NCI-H187 (cell line): ENCODE measurements at places on chromosomes 2 and 18.

DNA sequence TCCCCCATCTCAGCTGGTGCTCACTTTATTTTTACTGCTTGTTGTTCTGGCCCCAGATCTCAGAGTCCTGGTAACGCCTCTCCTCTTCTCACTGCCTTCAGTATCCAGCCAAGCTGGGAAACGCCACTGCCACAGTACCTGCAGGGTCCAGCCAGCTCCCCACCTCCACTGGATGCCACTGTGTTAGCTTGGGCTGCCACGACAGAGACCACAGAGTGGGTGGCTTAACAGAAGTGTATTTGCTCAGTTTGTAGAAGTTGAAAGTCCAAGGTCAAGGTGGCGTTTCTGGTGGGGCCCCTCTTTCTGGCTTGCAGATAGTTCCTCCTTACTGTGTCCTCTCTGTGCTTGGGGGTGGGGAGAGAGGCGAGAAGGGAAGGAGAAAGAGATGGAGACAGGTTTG lies 107.1 kb downstream of the AGAP1 start:
- DNase-seq = no peak

DNA sequence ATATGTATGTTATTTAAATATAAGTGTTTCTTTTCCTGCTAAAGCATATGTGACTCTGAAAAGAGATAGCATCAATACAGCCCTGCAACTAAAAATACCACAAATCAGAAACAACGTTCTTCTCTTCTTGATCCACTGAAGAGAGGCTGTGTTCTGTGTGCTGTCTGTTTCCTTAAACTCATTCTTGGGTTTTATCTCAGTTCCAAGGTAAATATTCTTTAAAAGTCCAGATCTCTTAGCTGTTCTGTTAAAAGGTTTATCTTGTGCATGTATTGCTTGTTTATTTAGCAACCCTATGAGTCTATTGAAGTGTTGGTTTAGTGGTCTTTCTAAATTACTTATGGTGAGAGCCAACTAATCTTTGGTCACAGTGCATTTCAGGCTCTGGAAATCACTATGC lies 173.3 kb upstream of the NT5C1B start:
- no peak for DNase-seq

DNA sequence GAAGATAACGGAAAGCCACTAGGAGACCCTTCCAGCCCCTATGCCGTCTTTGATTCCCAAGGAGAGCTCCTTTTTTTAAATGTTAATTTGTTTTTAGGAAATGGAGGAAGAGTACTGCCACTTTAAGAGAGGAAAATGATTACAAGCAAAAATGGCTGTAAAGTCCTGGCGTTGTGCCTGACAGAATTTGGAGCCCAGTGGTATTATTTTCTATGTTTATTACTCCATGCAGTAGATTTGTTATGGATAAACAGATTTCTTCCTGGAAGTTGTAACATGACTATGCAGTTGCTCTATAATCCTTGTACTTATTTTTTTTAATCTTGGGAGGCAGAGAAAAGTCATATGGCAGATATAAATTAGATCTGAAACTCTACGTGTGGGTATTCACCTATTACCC lies 141.3 kb downstream of the GBX2 start:
- no peak for DNase-seq

DNA sequence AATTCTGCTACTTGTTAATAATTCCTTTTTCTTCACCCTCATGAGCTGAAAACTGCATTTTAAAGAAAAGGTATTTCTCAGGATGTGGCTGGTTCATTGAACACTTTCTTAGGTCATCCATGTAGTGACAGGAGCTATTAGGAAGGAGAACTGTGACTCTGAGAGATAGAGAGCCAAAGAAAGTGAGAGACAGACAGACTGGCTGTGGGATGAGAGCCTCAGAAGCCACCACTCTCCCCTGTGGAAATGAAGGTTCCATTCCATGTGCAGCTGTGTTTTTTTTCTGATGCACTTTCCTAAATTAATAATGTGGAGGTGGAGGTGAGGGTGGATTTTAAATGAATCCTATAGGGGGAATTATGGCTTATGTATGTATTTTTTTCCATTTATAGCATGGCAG lies 113.3 kb downstream of the FAM210A start:
- DNase-seq = no peak

GRCh38 chr18:23539911-23540525 lies 36.7 kb downstream of the RMC1 start:
- no peak for DNase-seq

DNA sequence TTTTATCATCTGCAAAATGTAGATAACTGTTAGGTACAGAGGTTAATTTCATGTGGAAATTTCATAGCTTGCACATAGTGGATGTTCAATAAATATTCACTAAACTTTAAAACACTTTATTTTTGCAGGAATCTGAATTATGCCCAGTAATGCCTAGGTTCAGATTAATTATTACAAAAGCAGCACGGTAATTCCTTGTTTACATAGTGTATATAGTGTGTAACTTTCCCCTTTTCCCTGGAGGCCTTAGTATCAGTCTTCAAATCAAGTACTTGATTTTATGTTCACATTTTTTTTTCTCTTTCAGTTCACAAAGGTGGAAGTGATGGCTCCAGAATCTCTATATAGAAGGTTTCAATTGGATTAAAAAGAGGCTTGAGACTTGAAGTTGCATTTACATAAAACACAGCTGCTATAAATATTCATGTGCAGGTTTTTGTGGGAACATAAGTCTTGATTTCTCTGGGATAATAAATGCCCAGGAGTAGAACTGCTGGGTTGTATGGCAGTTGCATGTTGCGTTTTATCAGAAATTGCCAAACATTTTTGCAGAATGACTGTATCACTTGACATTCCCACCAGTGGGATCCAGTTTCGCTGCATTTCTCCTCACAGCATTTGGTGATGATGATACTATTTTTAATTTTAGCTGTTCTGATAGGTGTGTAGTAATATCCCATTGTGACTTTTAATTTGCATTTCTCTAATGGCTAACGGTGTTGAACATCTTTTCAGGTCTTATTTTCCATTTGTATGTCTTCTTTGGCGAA lies 27.6 kb upstream of the LGALSL start:
- DNase-seq = no peak

DNA sequence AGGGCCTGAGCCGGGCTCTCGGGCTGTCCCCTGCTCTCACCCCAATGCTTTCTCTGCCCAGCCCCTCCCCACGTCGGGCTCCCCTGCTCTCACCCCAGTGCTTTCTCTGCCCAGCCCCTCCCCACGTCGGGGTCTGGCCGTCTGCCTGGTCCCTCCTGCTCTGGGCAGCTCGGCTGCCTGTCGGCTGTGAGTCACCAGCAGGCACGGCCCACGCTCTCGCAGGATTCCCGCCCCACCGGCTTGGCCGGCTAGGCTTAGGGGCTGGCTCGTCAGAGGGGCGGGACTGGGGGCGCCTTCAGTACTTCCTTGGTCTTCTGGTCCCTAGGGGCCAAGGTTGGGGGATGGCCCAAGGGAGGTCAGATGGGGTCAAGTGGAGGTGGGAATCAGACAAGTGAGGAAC lies 3.3 kb downstream of the BOK start:
- no peak for DNase-seq

- DNase-seq = no peak
Measured at GRCh38 chr2:99420751-99421299, 69.0 kb downstream of the REV1 start.

DNA sequence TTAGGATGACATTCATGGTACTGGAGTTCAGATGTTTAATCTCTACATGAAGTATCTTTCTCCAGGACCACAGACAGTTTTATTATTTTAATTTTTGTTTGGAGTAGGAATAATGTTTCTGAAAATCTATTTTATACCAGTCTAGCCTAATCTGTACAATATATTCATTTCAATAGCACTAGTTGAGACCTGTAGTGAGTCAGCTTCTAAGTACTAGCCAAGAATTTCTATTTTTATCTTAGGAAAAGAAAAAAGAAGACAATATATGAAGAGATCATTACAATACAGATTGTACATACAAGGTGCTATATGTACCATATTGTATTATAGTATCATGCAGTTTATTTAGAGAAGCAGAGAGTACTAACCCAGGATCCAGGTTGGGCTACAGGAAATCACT lies 826.9 kb upstream of the PIK3C3 start:
- no peak for DNase-seq

DNA sequence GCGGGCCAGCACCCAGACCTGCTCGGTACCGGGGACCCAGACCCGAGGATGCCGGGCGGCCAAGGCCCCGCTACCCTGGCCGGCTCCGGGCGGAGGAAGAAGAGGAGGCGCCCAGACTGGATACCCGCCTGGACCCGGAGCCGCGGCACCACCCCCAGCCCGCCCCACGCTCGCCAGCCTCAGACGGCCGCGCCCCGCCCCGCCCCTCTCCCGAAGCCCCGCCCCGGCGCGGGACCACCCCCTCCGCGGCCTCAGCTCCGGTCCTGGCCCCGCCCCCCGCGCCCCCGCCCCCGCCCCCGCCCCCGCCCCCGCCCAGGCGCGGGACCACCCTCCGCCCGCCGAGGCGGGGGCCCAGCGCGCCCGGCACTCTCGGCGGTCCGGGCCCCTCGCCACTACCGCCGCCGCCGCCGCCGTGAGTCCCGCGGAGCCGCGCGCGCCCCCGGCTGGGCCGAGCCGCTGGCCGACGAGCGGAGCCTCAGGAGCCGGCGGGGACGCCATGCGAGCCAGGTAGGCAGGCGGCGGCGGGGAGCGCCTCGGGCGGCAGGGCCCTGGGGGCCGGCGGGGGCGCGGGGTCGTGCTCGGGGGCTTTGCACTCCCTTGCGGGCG lies at the start of gene SH3BP4:
TSS of gene SH3BP4 (plus strand) at position 354 of the 606 bp plus-strand sequence. CDS start 82,986 bp downstream, outside the sequence.
- DNase-seq = peak; percentile 23

DNA sequence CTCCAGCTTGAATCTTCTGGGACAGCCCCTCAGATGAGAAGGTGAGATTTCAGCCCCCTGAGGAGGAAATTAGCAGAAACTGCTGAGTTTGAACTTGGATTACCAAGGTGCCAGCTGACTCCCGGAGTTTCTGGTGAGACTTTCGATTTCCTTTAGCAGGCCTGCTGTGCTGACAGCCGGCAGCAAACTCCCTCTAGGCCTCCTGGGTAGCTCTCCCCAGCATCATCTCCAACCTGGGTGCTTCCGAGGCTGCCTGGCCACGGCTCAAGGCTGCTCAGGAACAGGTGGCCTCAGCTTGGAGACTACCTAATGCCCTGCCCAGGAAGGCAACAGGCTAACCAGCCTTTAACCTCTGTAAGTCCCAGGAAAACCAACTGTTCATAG lies 16.5 kb downstream of the SDC1 start:
- no peak for DNase-seq

DNA sequence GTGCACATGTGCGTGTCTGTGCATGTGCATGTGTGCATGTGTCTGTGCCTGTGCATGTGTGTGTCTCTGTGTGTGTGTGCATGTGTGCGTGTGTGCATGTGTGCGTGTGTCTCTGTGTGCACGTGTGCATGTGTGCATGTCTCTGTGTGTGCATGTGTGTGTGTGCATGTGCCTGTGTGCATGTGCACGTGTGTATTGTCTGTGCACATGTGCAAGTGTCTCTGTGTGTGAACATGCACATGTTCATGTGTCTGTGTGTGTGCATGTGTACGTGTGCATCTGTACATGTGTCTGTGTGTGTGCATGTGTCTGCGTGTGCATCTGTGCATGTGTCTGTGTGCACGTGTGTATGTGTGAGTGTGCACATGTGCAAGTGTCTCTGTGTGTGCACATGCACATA lies 277.3 kb downstream of the GALR1 start:
- no peak for DNase-seq

DNA sequence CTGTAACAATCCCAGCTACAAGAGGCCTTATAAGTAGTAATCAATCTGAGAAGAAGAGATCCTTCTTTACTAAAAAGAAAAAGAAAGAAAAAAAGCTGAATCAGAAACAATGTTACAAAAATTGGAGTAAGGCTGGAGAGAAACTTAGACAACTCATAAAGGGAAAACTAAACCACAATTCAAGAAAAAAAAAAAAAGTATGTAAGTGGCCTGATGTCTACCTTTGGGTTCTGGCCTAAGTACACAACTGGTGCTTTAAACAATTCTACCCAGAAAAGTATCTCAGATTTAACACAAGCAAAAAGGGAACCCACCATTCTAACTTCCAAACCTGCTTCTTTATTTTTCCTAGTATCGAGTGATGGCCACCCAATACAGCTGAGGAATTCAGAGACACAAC lies 45.3 kb downstream of the ZNF521 start:
- DNase-seq = no peak

DNA sequence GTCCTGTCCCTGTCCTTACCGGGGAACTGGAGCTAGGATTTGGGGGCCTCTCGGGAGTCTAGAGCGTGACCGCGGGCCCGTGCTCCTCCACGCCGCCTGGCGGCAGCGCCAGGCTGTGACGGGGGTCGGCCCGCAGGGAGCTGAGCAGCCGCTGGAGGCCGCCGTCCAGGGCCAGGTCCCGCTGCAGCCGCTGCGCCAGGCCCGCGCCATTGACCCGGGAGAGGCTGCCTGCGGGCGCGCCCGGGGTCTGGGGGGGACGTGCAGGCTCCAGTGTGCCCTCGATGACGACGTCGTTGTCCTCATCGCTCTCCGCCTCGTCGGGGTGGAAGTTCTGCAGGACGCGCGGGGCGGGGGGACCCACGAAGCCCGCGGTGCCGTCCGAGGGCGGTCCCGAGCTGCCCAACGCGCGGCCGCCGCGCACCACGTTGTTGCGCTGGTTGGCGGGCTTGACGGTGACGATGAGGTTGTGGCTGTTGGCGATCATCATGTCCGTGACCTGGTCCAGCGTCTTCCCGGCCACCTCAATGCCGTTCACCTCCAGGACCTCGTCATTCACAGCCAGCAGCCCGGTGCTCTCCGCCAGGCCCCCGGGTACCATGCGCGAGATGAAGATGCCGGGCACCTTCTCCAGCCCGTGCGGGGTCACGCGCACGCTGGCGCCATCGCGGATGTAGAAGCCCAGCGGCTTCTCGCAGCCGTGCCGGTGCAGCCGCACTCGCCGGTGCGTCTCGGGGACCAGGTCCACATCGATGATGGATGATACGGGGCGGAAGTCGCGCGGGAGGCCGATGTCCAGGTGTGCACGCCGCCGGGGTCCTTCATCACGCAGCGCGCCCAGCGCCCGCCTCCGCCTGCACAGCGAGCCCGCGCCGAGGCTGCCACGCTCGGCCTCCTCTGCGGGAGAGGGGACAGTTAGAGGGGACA lies 50.9 kb downstream of the ADNP2 start:
- DNase-seq = no peak

- no peak for DNase-seq
Measured at GRCh38 chr18:46257366-46257765, 153.2 kb downstream of the HAUS1 start.

DNA sequence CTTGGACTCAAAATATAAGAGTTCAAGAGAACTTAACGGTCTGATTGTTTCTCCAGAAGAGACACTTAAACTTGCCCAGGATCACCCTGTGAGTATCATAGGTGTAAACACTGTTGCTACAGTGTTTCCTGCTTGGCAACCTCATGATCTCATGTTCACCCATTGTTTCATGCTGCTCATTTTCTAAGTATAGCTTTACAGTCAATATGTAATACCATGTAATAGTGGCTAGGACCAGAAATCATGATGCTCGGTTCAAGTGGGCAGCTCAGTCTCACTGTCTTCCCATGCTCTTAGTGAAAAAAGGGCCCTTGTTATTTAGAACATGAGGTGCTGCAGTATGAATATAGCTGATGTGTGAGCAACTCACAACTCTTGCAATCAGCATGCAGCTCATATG lies 157.5 kb downstream of the CERS6 start:
- no peak for DNase-seq
